Activated CD8-positive, alpha-beta memory T cell treated with anti-CD3 and anti-CD28 coated beads for 4 hours (primary cell): ENCODE measurements at places on chromosomes 4 and X.

- no peak for DNase-seq
These were observed 448 bp downstream of the TLL1 start for GRCh38 chr4:165873298-165874071.

DNA sequence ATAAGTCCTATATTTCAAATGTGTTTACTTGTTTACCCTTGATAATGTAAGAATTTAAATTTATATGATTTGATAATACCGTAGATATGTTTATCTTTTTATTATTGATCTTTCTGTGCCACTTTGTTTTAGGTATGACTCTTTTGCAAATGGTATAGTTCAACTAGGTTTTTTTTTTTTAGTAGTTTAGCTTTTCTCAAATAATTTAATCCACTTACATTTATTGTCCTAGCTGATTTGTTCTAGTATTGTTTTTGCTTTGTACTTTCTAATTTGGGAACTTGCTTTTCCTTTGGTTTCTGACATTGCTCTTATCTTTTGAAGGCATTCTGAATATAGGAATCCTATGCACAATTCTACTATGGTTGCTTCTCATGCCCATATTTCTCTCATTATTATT lies 98.9 kb upstream of the NAP1L5 start:
- DNase-seq: no peak

GRCh38 chrX:129525162-129525561 lies 1.9 kb upstream of the SMARCA1 start:
- DNase-seq: no peak

- no peak for DNase-seq
These were observed 240.2 kb downstream of the CBR4 start for GRCh38 chr4:168769837-168770236.

- DNase-seq: no peak
These were observed 282.8 kb downstream of the PPP1R2C start for GRCh38 chrX:42495139-42495538.

GRCh38 chr4:114108869-114109268 lies 129.4 kb upstream of the ARSJ start:
- DNase-seq: no peak

GRCh38 chr4:15935504-15936402 lies 2.8 kb downstream of the FGFBP1 start:
- DNase-seq: no peak

GRCh38 chr4:137794764-137795254 lies 262.5 kb upstream of the PCDH18 start:
- DNase-seq: no peak

DNA sequence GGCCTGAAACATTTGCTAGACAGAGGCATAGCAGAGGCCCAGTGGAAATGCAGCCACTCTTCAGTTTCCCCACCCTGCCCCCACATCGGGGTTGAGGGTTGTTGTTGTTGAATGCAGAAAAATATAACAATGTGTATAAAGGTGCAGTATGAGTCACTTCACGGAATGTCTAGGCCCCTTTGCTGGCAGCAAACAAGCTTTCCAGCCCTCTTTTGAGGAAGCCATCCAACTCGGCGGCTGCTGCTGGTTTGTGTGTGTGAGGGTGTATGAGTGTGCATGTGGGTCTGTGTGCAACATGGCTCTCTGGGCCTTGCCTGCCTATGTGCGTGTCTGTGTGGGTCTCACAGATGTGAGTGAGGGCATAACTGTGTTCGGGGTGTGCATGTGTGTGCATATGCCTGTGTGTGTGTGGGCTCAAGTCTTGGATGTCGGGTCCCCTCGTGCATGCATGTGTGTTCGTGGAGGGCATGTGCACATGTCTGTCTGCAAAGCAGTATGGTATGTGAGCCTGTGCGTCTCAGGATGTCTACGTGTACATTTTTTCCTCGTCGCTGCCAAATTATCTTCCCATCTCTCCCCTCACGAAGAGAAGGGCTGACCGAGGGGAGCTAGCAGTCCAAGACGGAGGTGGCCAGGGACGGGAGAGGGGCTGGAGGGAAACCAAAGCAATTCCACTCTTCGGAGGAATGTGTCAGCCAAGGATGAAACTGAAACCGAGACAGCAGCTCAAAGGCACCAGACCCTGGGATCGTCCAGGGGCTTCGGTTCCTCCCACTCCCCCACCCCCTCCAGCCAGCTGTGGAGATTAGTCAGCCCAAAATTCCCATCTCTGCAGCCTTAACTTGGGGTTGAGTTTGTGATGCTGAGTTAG lies 8.4 kb upstream of the ELF4 start:
- DNase-seq: no peak

DNA sequence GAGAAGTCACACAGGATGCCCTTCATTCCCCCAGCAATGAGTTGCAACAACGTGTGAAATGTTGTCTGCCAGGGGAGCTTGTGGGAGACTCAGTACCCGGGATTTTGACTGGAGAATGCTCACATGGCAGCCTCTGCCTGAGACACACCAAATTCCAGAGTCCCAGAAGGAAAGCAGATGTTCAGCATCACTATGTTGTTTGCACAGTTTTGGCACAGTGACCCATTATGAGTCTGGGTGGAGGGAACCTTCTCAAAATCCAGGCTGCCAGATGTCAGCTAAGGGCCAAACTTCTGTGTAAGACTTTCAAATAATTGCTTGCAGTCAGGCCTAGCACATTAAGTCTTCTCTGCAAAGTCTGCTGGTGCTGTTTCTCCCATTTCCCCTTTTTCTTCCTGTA lies 1029.7 kb upstream of the TENM3 start:
- DNase-seq: no peak

- no peak for DNase-seq
These were observed 27.3 kb upstream of the KIAA0232 start for GRCh38 chr4:6755088-6755753.

DNA sequence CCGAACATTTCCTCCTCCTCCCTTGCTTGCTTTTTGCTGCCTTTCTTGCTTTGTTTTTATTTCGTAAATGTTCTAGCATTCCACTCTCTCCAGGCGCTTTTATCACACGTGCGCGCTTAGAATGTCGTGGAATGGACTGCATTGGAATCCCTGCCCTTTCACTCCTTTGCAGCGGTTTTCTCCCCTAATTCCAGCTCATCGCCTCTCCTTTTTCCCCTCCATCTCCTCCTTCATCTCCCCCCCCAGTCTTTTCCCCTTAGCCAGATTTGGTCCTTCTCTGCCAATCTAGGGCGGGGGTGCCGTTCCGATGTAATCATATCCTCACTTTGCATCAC lies 579 bp downstream of the OGT start:
- no peak for DNase-seq

DNA sequence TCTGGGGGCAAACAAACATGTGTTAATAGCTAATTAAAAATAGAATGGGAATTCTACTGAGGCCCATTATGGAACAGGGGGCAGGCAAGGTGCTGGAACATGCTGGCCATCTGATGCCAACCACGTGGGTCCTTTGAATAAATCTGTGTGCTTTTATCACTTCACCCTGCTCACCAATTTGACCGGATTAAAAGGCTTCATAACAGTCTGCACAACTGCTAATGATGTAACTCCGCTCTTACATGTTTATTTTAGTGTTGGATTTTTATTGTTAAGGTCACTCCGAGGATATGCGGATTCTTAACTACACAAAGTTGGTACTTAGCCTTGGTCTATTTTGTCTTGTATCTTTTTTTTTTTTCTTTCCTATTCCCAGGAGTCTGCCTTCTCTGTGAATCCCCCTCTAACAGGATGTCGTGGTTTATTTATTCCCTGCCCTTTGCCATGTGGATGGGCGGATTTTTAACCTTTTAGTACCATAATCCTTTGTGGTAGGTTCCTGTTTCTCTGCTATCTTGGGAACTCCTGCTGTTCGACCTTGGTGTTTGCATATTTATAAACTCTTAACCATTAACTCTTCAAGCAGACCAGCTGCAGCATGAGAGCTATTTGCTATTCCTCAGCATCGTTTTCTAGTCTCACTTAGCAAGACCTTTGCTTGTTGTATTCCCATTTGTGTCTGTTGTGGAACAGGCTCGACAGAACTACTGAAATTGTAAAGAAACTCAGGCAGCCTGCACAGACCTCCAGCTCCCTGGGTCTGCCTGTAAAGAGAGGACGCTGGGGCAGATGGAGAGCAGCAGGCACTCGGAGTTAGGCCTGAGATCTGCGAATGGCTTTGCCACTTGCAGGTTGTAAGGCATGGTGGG lies 38.0 kb downstream of the TRIM2 start:
- DNase-seq: no peak

DNA sequence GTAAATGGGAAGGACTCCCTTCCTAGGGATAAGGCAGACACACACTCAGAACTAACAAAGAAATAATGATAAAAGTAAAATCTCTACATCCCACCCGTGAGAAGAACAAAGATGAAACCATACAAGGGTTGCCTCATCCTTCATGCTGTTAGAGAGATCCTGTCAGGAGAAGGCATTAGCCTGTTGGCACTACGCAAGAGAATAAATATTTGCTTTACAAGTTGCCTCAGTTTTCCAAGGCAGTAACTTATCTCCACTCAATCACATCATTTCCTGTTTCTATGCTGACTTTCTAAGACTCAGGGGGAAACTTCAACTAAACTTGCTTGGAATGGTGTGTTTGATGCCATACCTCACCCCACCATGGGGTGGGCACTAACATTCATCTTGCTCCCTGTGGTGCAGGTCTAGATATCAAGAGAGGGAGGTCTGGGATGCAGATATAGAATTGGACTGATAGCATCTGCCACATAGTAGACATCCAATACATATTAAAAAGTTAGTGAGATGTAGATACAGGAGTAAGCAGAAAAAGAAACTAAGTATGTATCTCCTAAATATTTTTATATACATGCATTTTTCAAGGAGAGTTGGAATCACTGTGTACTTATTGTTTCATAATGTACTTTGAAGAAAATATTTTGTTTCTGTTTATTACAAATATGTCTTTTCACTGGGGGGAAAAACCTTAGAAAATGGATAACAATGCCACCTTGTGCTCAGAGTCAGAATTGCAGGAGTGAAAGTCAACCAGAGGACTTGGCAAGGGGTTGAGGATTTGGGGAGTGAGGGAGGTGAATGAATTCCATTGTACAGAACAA lies 57.2 kb upstream of the BEX4 start:
- DNase-seq: no peak

DNA sequence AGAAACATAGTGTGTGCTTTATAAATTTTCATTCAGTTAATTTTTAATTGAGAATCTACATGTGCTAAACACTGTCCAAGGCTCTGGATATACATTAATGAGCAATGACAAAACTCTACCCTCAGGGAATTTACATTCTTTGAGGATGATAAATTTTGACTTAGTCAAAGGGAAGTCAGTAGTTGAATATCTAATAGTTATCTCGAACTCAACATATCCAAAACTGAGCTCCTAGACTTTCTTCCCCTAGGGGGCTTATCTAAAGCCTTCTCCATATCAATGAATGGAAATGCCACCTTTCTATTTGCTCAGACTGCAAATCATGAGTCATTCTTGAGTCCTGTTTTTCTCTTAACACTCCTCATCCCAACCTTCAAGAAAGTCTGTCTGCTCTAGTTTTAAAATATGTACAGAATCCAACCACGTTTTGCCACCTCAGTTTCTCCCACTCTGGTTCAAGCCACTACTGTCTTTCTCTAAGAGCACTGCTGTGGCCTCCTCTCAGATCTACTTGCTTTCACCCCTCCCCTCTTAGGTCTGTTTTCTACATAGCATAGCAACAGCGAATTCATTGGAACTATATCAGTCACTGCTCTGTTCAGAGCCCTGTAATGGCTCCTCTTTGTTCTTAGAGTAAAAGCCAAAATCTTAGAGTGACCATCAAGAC lies 9.5 kb downstream of the PARM1 start:
- no peak for DNase-seq

DNA sequence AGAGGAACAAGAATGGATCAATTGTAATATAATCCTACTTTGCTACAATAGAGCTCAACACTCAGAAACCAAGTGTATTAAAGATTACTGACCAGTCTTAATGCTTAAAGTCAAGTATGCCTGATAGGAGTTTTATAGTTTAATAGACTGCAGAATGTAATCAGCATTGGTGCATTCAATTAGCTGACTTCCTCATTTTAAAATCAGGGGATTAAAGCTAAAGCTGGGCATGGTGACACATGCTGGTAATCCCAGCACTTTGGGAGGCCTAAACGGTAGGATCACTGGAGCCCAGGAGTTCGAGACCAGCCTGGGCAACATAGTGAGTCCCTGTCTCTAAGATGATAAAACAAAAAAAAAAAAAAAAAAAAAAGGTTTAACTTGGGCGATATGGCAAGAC lies 10.8 kb downstream of the HNRNPDL start:
- no peak for DNase-seq

GRCh38 chr4:158162631-158163030 lies 10.2 kb downstream of the GASK1B start:
- DNase-seq: no peak

DNA sequence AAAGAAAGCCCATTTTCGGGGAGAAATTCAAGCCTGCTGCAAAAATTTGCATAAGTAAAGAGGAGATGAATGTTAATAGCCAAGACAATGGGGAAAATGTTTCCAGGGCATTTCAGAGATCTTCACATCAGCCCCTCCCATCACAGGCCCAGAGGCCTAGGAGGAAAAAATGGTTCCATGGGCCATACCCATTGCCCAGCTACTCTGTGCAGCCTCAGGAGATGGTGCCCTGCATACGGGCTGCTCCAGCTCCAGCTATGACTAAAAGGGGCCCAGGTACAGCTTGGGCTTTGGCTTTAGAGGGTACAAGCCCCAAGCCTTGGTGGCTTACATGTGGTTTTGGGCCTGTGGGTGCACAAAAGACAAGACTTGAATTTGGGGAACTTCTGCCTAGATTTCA lies 168.0 kb upstream of the DIPK2B start:
- no peak for DNase-seq

- DNase-seq: no peak
These were observed 99.3 kb downstream of the AMMECR1 start for GRCh38 chrX:110218591-110218990.

DNA sequence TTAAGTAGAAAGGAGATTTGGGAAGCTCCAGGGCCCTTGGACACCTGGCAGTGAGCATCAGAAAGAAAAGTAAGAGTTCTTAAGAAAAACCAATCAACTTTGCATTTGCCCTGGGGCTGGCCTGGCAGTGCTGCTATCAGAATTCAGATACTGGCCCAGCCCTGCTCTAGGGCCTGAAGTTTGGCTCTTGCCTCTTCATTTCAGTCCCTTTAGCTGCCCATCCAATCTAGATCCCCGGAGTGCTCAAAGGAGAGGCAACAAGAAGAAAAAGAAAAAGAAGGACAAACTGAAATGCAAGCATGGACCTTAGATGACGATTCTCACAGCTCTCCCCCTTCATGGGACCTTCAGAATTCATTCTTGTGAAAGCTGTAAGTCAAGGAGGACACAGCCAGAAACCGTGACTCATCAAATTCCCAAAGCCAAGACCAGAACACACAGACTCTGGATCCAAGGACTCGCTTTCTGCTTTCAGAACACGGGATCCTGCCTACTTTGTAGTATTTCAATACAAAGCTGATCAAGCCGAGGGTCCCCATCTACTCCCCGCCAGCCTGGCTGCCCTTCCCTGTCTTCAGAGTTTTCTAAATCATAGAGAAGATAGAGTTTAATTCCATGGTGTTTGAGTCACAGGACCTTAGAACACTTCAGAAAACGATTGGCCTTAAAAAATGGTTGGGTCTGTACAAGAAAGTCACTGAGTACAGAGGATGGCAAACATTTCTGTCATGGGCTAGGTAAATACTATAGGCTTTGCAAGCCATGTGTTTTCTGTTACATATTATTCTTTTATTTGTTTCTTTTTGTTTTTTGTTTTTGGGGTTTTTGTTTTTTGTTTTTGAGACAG lies 103.7 kb downstream of the RBM47 start:
- DNase-seq: no peak

- DNase-seq: no peak
These were observed 7.4 kb downstream of the SNCA start for GRCh38 chr4:89829470-89830138.
